ENCODE measurements at places on chromosomes 11 and 22.

DNA sequence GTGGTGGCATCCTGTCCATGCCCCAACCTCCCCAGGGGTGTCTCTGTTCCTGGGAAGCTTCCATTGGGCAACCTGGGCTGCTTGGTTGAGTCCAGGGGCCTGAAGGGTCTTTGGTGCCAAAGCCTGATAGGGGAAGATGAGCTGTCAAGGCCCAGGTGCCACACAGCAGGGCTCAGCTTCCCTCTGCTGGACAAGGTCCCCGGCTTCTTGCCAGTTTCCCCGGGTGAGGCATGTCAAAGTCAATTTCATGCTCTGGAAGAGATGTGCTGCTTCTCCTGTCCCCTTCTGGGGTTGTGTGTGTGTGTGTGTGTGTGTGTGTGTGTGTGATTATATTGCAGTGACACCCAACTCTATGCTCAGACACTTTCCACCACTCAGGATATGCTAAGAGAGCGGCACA, 26.9 kb downstream of the TP53I11 start:
- DNase-seq: no peak

DNA sequence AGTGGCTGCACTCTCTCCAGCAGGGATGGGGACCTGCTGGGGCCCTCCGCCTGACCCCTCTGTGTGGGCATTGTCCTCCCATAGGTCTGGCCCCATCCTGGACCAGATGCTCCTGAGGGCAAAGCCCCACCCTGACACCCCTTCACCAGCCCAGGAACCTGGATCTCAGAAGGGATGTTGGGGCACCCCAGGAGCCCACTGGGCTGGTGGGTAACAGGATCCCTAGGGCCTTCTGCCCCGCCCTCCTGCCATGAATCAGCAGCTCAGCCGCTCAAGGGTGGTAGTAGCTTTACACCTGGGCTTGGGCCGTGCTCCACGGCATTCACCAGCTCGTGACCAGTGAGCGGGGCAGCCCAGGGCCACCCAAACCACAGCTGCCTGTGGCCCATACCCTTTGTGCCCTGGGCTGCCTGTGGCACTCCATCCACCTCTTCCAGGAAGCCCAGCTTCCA, 1.0 kb upstream of the MAPK12 start:
- DNase-seq: peak; percentile 47

DNA sequence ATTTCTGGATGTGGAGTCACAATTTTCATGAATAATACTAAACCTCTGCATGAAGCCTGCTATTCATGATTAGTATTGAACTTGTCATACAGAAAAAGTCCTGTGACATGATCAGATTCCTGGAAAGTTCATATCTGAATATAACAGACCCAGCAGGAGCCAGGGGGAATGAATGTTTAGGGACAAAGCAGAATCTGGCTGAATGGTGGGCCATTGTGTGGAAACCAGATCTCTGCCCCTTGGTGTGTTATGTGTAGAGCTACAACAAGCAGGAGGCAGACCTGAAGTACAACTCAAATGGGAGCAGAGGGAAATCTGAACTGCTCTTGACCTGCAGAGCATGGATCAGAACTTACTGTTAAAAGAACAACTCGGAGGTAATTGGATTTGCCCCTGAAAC, 30.3 kb downstream of the KREMEN1 start:
- no peak for DNase-seq

DNA sequence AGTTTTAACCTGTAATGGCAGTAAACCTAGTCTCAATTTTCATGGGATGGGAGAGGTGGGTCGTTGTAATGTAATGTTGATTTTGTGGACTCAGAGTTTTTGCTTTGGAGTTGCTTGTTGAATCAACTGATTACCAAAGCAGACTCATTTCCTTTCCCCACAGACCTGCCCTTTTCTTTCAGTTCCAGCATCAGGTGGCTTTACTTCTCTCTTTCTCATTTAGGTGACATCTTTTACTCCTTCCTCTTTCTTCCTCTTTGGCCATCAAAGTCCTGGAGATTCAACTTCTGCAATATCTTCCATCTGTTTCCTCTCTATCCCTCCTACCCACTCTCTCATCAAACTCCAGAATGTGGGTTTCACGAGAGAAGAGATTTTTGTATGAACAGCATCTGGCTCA, 313.9 kb downstream of the TMEM135 start:
- no peak for DNase-seq

GRCh38 chr11:12986194-12986898, 22.8 kb upstream of the RASSF10 start:
- no peak for DNase-seq

GRCh38 chr11:34788642-34789041, 127.5 kb downstream of the APIP start:
- no peak for DNase-seq

DNA sequence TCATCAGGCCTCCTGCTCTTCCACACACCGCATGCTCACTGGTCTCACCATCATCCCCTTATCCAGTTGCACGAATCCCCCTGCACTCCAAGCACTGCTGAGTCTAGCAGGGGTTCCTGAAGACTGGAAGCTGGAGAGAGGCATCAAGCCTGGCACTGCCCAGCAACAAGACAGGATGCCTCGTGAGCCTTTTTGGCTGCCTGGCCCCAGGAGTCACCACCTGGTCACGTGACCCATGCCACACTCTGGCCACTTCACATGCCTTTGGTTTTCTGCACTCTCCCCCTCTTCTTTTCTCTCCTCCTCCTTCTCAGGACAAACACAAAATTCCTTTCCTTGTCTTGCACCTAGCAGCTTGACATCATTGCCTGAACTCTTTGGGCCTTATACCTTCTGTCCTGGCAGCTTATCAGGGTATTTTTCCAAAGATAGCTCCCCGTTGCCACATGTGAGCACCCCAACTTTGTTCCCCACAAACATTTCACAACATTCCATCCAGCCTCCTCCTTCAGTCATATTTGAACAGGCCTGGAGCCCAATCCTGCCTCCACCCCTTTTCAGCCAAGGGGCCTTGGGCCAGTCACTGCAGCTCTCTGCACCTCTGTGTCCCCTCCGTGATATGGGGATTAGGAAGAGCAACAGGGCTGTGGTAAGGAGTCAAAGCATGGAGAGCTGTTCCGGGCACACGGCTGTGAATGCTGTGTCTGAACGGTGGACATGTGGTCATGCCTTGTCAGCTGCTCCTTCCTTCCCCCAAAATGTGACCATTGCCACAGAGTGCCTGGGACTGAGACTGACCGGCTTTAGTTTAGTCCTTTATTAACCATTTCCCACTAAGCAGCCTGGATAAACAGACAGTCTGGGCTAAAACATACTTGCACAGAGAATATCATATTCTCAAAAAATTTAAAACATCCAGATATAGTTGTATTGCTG, 2.8 kb upstream of the PACSIN2 start:
- no peak for DNase-seq

DNA sequence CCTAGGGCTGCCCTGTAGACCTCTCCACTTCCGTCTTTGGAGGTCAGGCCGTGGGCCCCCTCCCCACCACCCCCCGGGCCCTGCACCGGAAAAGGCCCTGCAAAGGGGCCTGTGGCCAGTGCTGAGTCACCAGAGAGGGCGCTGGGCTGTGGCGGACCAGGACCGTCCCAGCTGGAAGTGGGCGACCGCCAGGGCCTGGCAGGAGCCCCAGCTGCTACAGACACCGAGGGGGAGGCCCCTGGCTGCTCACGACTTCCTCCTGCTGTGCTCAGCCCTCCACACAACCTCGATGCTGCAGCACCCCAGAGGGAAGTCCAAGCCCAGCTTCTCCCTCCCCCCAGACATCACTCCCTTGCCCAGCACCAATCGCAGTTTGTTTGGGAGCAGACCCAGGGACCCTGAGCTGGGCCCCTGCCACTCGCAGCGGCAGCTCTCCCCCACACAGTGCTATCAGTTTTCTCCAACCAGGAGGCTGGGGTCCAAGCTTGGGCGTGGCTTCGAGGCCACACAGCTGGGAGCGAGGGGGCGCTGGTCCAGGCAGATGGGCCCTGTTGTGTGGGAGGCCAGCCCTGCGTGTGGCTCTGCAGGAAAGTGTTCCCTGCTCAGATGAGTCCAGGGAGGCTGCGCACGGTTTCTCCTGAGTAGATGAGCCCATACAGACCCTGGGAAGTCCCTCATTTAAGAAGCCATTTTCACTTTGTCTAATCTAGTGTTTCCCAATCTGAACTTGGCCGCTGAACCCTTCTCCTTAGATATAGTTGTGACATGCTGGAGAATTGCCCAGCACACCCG, 5.6 kb upstream of the SH3BP1 start:
- peak; percentile 86 for DNase-seq

DNA sequence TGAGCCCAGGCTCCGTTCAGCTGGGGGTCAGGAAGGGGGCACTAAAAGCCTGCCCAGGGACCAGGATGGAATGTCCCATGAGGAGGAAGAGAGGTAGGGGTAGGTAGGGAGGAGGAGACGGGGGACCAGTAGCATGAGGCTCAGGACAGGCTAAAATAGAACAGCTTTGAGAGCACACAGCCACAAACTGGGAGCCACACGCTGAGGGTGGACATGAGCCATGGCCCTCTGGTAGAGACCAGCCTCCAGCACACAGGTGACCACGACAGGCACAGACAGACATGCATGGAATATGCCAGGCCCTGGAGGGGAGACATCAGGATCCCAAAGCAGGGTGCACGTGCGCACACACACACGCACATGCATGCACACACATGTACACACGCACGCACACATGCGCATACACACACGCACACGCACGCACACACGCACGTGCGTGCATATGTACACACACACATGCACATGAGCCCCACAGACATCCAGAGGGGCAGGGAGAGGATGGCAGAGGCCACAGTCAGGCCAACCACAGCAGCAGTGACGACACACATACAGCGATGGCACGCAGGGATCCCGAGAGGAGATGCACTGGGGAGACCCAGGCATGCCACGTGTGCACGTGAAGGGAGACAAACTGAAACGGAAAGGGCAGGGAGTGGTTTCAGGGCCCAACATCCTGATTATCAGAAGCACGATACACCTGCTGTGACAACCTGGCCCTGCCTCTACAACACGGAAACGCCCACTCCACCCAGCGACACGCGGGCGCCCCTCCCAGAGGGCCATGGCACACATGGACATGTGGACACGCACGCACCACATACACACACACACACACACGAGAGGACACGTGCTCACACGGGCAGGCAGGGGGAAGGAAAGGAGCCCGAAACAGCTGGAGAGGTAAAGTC, 25.7 kb downstream of the LRRC10B start:
- DNase-seq: no peak

DNA sequence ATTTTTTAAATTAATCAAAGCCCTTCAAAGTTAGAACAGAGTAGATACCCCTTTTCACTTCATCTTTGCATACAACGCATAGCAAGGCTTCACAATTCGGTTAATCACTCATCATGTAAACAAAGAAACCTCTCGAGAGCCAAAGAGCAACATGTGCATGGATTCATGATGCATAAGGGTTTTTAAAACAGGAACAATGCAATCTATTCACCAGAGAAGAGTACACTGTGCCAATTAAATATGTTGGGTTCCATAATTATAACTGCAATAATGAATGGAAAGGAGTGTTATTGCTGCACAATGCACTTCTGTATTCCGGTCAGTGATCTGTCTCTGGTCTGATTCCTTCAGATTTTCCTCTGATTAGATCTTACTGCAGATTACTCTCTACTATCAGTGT, 45.3 kb downstream of the CADM1 start:
- DNase-seq: no peak

GRCh38 chr11:13448876-13449275, 14.1 kb downstream of the BTBD10 start:
- no peak for DNase-seq

GRCh38 chr11:47587039-47587716, 700 bp downstream of the FAM180B start:
- no peak for DNase-seq

DNA sequence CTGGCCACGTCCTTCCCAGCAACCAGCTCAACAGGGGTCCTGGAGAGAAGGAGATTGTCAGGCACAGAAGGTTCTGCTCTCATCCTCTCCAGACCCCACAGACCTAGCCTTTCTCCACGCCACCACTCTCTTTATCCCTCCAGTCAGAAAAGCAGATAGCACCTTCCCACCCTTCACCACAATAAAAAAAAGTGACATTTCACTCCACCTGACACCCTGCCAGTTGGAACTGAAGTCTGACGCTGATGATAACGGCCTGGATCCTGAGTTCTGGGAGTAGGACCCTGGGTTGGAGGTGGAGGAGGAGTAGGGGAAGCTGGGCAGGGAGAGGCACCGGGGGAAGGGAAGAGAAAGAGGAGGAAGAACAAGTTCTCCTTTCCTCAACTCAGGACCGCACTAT, 127.5 kb upstream of the ANO1 start:
- DNase-seq: no peak

DNA sequence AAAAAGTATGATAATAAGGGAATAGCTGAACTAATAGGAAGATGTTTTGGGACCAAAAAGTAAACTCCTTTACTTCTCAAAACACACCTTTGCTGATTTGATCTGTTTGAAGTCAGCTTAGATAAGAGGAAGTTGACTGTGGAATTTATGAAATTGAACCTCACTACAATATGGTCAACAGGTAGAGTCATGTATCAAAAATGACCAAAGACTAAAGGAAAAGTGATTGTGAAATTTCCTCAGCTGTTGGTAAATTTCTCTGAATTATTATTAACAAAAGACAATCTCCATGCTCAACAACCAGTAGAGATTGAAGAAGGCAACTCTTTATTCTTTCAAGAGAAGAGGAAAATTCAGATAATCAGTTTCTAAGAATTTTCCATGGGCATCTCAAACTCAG, 826.5 kb downstream of the KCNA4 start:
- DNase-seq: no peak

DNA sequence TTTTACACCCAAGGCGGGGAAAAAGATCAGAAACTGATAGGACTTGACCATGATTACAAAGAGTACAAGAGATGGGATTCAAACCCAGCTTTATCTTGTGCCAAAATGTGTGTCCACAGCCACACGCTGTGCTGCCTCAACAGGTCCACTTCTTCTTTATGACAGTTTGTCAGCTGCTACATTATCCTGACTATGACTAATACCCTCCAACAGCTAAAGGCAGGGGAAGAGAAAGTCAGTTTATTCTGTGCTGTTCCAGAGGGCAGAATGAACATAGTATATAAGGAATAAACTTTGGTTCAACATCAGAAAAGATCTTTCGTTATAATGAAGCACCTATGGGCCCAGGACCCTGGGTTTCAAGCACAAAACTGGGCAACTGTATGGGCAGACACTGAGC, 668.2 kb upstream of the TENM4 start:
- no peak for DNase-seq

DNA sequence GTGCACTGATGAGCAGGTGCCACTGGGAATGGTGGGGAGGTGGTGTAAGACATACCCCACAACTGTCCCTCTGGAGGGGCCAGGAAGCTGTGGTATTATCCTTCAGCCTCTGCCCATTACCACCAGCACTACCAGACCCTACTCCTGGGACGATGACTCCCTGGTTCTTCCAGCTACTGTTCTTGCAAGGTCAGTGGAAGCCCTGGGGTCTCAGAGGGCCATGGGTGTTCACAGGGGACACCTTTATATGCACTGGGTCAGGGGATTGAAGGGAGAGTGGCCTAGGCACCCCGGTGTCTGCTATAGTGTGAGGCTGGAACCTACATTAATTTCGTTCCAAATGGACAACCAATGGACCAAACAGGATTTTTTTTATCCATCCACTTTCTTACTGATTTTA, 102.1 kb downstream of the RPS6KA4 start:
- no peak for DNase-seq

Measured in activated CD4-positive, alpha-beta T cell treated with anti-CD3 and anti-CD28 coated beads for 36 hours (primary cell).